NCI-H1436 treated with DMSO at 0.1 percent for 48 hours (cell line): ENCODE measurements at places on chromosomes 1 and 21.

GRCh38 chr1:1971017-1971416 lies 32.6 kb downstream of the CFAP74 start:
- no peak for DNase-seq

DNA sequence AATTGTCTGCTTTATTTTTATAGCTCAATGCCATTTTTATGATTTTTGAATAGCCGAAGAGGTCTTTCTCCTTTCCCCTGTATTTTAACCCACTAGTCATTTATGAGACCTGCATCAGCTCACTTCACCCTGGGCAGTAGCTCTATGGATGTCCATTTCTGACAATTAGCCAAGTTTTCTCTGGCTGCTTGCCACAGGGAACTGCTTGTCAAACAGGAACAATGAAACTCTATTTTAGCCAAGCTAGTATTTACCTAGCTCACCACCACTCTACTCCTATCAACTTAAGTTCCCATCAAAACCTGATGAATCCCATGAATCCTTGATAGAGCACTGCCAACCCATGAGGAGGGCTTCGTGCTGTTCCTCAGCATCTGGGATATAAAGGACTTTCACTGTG lies 406.7 kb downstream of the RWDD3 start:
- DNase-seq, result no peak

DNA sequence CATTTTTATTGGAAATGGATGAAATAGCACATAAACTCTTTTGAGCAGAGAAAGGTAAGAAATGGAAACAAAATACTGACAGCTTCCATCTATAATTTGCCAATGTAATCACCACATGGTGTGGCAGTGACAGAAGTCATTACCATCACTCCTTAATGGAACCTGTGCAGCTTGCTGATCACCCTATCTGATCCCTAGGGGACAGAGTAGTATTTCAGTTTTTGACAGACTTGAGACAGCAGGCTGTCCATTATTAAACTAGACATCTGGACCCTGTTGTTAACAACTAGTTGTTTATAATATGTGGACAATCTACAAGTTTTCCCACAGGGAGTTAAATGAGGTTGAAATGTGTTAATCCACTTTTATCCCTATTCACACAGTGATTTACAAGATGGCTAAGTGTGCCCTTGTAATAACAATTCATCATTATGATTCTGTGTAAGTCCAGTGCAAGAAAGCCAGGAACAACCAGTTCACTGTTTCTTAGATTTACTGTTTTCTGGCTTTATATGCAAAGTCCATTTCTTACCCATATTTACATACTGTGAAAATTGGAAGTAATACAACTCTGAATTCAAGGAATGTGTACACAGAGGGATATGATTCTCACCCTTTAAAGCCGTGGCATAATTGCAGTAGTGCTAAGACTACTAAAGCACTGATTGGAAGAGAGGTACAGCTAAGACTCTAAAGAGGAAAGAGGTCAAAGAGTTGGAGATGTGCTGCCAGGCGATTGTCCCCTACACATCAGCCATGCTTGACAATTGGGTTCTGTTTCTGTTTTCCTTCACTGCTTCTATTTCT lies 9.1 kb downstream of the KCNT2 start:
- DNase-seq, result no peak

- DNase-seq, result no peak
These were observed 26.9 kb upstream of the RAP1A start for GRCh38 chr1:111592389-111593361.

- DNase-seq, result no peak
These were observed 18.7 kb upstream of the OR6N2 start for GRCh38 chr1:158799689-158800088.

DNA sequence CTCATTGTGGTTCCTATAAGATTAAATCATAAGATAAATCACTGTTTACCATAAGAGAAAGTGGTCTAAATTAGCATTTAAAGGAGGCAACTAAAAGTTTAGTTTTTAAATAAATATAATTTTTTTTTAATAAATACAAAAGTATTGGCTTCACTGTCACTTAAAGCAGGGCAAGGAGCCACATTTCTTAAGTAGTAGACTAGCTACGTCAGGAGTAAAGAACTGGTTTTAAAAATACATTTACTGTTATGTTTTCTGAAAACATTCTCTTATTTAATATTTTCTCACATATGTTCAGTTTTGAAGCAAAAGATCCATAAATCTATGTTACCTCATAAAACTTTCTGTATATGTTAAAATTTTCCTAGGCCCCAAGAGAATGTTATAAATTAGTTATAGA lies 2.2 kb downstream of the ANGPTL1 start:
- DNase-seq, result no peak

GRCh38 chr1:238642231-238642630 lies 744.1 kb upstream of the CHRM3 start:
- no peak for DNase-seq

DNA sequence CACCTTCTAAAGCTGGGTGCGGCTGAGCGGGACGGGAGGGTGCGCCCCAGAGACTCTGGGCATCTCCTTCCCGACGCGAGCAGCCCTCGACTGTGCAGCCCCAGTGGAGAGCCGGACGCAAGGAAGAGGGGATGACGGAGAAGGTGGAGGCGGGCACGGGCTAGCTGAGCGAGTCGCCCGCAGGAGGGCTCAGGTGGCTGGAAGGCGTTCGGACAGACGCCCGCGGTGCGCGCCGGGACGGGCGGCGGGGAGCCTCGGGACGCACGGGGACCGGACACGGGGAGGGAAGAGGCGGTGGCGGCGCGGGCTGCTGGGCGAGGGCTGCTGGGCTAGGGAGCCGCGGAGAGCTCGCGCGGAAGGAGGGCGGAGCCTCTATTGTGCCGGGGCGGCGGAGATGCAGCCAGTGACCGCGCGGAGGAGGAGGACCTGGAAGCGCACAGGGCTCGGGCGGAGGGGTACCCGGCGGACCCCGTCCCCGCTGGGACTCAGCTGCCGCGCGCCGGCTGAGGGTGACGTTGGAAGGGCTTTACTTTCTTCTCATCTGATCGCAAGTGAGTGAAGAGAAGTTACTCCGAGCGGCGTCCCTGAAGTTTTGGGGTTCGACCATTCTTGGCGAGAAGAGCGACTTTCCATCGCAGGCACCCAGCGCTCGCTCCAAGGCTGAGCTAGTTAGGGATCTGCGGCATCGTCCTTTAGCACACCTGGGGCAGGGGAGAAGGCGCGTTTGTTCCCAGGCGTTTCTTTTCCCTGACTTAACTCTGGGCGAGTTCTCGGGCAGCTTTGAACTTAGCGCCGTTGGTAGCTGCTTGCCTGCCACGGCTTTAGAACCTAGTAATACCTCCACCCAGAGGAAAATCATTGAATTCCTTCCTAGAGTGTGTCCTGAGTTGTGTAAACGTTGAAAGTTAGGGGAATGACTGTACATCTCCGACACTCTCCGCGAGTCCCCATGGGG lies at the start of gene OLFML2B:
OLFML2B (minus strand) TSS at position 323 of the 955 bp plus-strand sequence. CDS start 439 bp downstream, outside the sequence.
- DNase-seq, result no peak

GRCh38 chr1:10841118-10841517 lies 44.7 kb upstream of the CASZ1 start:
- DNase-seq, result no peak

DNA sequence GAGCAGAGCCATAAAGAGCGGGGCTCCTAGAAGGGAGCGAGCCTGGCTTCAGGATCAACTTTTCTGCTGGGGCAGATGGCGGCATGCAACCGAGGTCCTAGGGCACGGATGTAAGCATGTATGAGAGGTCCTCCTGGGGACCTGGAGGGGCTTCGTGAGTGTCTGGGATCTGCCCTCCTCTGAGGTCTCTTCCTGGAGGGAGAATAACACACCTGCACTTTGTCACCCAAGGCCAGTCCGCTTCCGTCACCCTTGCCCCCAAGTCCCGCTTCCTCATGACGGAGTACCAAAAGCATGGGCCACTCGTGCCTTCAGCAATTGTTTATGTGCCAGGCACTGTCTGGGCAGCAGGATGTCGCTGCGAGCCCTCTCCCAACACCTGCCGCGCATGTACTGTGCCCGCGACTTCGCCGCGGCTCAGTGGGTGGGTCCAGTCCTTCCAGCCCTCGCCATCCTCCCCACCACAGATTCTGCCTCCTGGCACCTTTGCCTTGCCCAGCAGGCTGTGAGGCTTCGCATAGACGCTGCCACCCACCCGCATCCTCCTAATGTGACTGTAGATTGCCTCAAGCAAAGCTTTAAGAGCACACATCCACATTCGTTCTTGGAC lies 60.0 kb upstream of the TMPRSS2 start:
- DNase-seq, result no peak

- DNase-seq, result no peak
These were observed 309.9 kb downstream of the ADGRL2 start for GRCh38 chr1:82110366-82111254.

GRCh38 chr1:73901738-73902137 lies 296.2 kb downstream of the LRRIQ3 start:
- DNase-seq, result no peak

DNA sequence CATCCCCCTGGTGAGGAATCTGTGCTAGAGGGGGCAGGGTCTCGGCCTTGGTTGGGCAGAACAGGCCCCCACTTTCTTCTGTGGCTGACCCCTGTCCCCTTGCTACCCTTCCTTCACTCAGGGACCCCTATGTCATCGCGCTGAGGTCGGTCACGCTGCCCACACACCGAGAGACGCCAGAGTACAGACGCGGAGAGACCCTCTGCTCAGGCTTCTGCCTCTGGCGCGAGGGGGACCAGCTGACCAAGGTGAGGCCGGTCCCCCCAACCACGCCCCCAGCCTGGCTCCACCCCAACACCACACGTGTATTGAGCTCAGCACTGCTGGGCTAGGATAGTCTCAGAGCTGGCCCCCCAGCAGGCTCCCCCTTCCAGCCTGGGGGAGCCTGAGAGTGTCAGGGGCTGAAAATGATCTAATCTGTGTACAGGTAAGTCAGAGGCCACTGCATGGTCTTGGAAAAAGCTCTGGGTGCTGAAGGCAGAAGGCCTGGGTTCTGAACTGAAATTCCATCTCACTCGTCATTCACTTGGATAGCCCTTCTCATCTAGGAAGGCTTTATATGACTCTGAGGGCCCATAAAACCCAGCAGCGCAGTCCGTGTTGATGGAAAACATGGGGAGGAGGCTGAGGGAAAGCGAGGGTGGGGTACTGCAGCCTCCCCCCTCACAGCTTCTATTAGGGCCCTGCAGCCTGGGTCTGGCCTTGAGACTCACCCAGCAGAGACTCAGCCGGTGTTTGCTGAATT lies 15.3 kb downstream of the FAM151A start:
- no peak for DNase-seq

- DNase-seq, result no peak
These were observed 256.8 kb downstream of the DISC1 start for GRCh38 chr1:231883382-231883781.

GRCh38 chr1:109391626-109392025 lies 6.1 kb downstream of the SORT1 start:
- DNase-seq, result no peak

DNA sequence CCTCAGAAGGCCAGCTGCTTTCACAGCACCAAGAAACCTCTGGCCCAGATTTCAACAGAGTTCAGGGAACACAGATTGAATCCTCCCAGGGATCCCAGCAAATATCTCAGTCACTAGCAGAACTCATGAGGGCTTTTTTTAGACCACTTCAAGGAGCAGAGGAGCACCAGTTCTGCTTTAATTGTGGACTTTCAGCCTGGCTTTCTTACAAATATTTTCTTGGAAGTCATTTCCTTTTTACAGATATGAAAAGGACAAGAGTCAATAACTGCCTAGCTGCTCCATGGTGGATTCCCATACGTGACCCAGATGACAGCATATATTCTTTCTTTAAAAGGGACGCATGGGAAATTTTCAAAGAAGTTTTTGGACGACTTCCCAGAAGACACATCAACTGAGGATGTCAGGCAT lies 6.4 kb upstream of the LRRC8B start:
- no peak for DNase-seq

DNA sequence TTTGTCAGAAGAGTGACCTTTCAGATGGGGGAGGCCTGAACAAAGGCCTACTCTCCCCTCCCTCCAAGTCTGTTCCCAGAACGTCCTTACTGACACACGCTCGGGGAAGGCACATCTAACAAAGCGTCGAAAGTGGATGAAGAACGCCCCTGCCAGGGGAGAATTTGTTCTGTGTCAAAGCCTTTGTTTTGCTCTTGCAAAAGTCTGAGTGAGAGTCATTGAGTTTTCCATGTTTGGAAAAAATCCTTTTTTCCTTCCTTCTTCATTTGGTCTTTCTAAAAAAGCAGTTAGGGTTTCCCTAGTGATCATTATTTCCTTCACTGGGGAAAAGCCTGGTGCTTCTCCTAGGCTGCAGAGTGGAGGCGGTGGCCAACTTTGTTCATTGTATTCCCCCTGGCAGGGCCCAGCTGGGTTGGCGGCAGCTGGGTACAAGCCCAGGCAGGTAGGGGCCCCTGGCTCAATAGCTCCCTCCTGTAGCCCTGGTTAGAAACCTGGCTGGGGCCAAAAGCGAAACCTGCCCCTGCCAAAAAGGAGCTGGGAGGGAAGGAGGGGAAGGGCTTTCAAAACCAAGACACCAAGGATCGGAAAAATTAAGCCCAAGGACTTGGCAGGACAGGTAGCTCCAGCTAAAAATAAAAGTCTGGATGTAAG lies 81.1 kb downstream of the ITPKB start:
- peak; percentile 44 for DNase-seq

- no peak for DNase-seq
These were observed 22.2 kb upstream of the CAPZB start for GRCh38 chr1:19507516-19507915.

GRCh38 chr1:157622471-157622870 lies 24.6 kb upstream of the FCRL4 start:
- no peak for DNase-seq
